CD4-positive, alpha-beta T cell treated with Interleukin-2 at 100 ng/mL for 4 hours (primary cell): ENCODE measurements at places on chromosomes 4 and X.
A peak's percentile ranks its signal among the peaks of the same experiment; 100 is the strongest.

- DNase-seq, result no peak
Measured at GRCh38 chr4:74038425-74039314, at the start of gene CXCL3. Gene CXCL3, minus strand, starts transcription at chr4:74038689. Its CDS starts 78 bp downstream, at chr4:74038611.

GRCh38 chrX:136021903-136022302 is 36.7 kb downstream of the SLC9A6 start:
- no peak for DNase-seq

DNA sequence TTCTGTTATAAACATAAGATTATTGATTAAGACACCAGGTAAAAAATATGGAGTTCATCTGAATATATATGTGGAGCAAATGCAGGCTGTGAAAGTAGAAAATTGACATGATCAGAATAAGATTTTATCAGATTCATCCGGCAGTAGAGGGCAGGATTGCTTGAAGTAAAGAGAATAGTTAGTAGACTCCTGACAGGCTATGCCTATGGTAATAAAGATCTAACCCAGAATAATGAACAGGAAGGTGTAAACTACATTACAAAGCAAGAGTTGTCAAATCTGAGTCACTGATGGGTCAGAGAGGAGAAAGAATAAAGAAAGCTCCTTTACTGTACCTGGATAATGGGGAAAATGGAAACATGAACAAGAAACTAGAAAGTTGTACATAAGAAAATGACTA is 20.8 kb upstream of the TMEM184C start:
- DNase-seq, result no peak

- DNase-seq, result peak; percentile 14
Measured at GRCh38 chr4:82223715-82224114, 150.1 kb downstream of the HNRNPD start.

DNA sequence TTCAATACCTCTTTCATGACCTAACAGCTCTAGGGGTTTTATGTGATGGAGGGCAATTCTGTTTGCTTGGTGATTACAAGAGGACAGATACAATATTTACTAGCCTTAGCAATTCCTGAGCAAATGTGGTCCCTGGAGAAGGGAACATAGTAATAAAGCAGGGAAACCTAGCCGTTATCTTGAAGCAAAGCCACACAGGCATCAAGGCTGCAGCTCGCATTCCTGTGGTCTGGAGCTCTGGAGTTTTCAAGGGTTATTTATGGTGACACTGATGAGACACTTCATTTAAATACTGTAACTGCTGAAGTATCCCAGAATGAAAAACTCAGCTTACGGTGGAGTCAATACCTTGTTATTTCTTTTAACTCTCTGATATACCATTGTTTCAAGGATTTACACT is 66.8 kb downstream of the AFF2 start:
- no peak for DNase-seq

DNA sequence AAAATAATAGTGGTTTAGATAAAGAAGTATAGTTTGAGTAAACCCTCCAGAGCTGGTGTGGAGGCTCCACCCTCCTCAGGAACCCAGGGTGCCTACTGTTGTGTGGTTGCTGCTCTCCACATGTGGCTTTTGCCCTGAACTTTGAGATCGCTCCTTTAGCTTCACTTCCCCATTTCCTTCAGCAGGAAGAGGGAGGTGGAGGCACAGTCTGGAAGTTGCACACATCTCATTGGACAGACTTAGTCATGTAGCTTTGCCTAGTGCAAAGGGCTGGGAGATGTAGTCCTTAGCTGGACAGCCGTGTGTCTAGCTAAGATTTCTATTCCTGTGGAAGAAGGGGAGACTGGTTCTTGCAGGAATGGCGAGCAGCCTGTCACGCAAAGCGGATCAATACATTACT is 37.9 kb downstream of the RGS12 start:
- no peak for DNase-seq

- no peak for DNase-seq
Measured at GRCh38 chr4:184575306-184575705, 73.9 kb downstream of the CASP3 start.

DNA sequence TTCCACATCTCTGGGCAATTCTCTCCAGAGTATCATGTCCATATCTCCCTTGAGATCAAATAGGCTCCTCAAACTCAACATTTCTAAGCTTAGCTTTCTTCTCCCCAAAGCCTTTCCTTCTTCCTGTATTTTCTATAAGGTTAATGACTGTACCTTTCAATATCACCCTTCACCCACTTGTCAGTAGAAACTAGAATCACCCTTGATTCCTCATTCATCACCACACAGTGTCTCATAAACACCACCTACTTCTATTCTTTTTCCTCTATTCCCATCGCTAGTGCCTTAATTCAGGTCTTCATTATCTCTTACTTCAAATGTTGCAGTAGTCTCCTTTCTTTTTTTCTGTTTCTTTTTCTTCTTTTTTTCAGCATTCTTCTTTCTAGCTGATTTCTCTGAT is 28.3 kb upstream of the SMS start:
- no peak for DNase-seq

GRCh38 chr4:92760433-92760832 is 456.7 kb downstream of the GRID2 start:
- no peak for DNase-seq

DNA sequence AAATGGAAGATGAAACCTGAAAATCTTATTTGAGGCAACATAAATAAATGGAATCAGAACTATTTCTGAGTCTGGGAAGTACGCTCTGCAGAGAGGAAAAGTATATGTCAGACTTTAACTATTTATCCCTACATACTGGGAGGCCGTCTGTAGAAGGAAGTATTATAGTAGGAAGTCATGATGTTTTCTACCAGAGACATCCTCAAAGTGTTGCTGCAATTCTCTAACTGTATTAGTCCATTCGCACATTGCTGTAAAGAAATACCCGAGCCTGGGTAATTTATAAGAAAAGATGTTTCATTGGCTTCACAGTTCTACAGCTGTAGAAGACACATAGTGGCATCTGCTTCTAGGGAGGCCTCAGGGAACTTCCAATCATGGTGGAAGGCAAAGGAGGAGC is 88.7 kb upstream of the TBL1X start:
- DNase-seq, result no peak

GRCh38 chr4:89111833-89112563 is 665 bp downstream of the TIGD2 start:
- DNase-seq, result no peak

GRCh38 chr4:169246957-169247396 is 23.8 kb downstream of the SH3RF1 start:
- no peak for DNase-seq

GRCh38 chrX:115226929-115227328 is 7.0 kb downstream of the LRCH2 start:
- DNase-seq, result no peak

DNA sequence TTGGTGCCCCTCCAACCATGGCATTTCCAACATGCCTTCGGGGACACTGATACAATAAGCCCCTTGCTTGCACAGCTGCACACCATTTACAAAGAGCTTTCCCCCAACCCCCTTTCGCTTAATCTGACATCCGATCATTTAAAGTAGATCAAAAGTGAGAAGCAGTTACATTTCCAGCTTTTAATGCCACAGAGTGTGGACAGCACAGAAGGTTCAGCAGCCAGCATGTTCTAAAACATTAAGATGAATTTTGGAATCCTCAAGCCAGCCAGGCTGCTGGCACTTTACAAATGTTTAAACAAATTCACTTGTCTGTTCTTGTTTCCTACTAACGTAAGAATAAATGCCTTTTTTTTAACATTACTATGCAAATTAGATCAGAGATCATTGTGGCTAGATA is 284.4 kb upstream of the LDB2 start:
- no peak for DNase-seq

- peak; percentile 23 for DNase-seq
Measured at GRCh38 chr4:80184825-80185756, 12.2 kb upstream of the PRDM8 start.

DNA sequence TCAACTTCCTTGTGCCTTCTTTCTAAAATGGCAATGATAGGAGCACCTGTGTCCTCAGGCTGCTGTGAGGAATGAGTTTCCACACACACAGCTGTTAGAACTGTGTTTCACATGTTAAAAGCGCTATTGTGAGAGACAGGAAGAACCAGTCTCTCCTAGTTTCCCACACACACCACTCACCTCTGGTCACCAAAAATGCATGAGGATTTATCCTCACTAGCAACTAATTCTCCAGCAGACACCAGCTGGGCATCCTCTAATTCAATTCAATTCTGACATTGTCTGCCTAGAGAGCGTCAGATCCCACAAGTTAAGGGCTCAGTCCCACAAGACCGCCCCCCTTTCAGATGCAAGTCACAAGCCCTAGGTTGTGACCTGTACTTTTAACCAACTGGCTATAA is 29.0 kb upstream of the SLC2A9 start:
- DNase-seq, result no peak

DNA sequence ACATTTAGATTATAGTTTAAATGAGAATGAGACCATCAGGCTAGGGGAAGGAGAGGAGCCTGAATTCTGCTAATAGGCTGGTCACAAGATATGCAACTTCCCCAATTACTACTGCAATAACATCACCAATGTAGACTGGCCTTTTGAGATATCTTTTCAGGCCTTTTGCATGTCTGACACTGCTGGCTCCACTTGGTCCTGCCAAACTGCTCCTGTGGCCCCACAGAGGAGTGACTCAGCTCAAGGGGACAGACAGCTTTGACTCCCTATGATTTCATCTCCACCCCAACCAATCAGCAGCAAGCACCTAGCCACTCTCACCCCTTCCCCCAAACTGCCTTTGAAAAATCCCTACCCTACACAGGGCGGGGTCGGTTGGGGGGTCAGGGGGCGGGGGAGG is 22.8 kb downstream of the GPRIN3 start:
- peak; percentile 61 for DNase-seq

DNA sequence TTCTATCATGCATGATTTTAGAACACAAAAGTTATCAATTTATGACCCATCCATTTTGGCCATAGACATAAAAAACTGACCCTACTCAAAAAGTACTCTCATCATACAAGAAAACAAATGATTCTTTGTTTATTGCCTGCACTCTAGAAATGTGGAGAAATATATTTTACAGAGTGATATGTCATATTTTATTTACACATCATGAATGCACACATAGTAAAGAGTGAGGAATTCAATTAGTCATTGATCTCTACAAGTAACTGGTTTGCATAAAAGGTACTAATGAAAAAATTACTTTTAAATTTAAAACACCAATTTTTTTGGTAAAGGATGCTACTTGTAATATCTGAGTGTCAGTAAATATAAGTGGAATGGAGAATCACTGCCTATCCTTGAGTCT is 242.5 kb upstream of the FAT4 start:
- DNase-seq, result no peak

- no peak for DNase-seq
Measured at GRCh38 chrX:71067089-71067488, 1.0 kb downstream of the SNX12 start.

DNA sequence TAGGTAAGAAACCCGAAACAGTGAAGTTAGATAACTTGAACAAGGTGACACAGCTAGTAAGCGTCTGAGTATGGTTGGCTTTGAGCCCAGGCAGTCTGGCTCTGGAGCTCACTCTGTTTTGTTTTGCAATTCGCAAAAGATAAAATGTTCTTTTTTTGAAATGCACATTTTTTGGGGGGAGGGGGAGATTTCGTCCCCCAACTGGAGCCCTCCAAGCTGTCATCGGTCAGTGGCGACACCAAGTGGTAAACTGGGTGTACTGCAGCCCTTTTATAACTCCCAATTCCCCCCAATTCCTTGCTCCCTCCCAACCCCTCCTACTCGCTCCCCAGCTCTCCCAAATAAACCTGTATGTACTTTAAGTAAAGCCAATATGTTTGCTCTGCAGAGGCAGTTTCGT is 2.8 kb upstream of the CLCN5 start:
- DNase-seq, result peak; percentile 30

GRCh38 chrX:39985071-39985470 is 112.7 kb downstream of the BCOR start:
- no peak for DNase-seq

DNA sequence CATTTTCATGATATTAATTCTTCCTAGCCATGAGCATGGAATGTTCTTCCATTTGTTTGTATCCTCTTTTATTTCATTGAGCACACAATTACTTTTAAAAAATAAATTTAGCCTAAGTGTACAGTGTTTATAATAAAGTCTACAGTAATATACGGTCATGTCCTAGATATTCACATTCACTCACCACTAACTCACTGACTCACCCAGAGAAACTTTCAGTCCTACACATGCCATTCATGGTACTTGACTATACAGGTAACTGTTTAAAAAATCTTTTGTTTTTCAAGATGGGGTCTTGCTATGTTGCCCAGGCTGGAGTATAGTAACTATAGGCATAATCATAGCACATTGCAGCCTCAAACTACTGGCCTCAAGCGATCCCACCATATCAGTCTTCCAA is 348.1 kb downstream of the RAPGEF2 start:
- no peak for DNase-seq

DNA sequence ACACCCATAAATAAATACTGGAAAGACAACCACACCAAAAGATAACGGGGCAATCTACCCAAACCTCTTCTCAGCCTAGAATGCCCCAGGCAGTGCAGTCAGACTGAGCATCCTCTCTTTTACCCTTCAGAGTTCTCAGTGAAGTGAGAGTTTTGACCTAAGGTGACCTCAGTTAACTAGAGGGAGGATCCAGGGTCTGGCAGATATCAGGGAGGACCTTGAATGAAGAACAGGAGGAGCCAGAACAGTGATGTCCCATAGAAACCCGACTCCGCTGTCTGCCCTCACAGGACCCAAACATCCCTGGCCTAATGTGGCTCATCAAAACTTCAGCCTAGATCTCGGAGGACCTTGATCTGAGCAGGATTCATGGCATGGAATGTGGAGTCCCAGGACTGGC is at the start of gene MAGEB3:
MAGEB3 (plus strand) TSS at position 263 of the 400 bp plus-strand sequence. CDS start 5,268 bp downstream, outside the sequence.
- no peak for DNase-seq

DNA sequence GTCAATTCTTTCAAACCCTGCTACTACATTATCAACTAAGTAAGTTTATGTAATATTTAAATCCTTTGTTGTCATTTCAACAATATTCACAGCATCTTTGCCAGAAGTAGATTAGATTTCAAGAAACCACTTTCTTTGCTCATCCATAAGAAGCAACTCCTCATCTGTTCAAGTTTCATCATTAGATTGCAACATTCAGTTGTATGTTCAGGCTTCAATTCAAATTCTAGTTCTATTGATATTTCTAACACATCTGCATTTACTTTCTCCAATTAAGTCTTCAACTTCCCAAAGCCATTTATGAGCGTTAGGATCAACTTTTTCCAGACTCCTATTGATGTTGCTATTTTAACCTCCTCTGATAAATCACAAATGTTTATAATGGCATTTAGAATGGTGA is 66.1 kb downstream of the BMP3 start:
- DNase-seq, result no peak

- no peak for DNase-seq
Measured at GRCh38 chr4:119082661-119083060, 53.0 kb upstream of the MYOZ2 start.

GRCh38 chr4:26242451-26242850 is 78.4 kb upstream of the RBPJ start:
- DNase-seq, result no peak
